ENCODE measurements at places on chromosomes 16 and 17.

DNA sequence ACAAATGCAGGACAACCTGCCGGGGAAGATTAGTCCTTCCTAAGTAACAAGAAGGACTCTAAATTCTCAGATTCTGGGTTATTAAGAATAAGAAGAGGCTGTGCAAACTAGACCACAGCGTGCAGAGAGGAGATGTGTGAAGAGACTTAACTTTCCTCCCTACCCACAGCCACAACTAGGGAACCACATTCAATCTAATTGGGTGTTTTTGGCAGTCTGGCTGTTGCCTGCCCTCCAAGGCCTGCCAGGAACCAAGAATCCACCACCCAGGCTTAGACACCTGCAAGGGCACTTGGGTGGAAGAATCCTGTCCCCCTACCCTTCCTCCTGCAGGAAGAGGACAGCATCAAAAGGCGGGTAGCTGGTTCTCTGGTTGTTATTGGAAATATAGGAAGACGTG is 202.0 kb downstream of the PARN start:
- no peak for DNase-seq

DNA sequence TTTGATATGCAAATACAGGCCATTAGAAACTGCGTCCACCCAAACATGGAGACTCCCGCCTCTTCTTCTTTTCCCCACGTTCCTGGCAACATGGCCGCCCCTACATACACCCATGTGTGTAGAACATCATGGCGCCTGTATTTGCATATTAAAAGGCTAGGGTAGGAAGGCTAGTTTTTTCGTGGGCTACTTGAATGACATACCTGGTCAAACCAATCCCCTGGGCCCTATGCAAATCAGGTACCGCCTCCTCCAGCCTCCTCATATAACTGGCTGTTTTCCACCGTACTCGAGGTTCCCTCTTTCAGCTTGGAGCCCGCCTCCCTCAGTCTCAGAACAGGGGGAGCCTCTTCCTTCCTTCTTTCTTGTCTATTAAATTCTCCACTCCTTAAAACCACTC is 840 bp upstream of the CD300LB start:
- DNase-seq: no peak

GRCh38 chr17:14052886-14053615 is 16.3 kb upstream of the COX10 start:
- no peak for DNase-seq

DNA sequence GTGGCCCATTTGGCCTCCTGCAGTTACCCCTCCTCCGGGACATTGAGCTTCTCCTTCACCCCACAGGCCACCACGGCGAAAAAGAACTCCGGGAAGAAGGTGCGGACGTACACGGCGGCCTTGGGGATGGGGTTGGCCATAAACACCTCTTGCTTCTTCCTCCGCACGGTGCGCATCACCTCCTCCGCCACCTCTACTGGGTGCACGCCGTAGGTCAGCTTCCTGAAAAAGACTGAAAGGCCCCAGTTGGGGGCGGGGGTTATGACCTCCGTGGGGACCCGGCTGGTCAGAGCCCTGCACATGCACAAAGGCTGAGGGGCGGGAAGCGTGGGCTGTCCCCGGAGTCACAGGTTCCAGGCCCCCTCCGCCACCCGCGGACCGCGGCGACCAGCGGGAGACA is 19.9 kb downstream of the DHRS7C start:
- DNase-seq: no peak

GRCh38 chr17:64355536-64356303 is 34.9 kb downstream of the PECAM1 start:
- no peak for DNase-seq

DNA sequence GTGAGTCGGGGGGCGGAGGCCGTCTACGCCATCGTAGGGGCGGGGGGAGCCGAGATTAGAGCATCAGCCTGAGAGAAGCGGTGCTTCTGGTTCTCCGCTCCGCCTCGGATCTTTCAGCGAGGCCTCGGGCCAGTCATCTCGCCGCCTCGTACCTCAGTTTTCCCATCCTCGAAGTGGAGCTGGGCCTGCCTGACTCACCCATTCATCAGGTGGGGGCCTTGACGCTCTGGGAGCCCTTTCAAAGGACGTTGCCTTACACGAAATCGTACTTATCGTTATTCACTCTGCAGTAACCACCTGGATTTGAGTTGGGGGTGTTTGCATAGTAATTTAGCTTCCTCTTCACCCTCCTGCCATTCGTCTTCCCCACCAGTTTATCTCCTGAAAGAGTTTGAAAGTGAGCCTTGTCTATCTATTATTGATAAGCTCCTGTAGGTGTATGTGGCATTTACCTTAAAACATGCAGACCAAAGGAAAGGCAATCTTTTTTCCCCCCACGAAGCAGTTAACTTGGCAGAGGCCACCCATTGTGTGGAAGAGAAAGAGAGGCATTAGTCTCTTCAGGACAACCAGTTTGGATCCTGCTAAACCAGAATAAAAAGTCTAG is 674 bp downstream of the TAF15 start:
- DNase-seq: no peak

DNA sequence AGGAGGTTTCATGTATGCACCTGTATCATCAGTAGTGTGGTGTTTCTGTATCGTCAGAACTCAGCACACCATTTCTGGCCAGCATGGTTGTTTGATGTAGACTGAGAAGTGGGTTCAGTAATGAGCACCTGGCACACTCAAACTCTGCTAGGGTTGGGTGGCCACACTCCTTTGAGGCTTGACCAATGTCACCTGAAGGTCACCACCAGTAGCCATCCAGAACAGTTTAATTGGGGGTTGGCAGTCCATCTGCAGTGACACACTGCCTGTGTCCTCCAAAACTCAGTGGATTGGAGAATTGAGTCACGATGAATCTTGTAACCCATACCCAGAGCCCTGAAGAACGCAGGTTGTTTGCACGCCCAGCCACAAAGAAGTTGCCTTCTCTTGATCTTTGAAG is 86.8 kb upstream of the HSBP1 start:
- DNase-seq: no peak

GRCh38 chr16:81473558-81473957 is 28.9 kb downstream of the CMIP start:
- no peak for DNase-seq

DNA sequence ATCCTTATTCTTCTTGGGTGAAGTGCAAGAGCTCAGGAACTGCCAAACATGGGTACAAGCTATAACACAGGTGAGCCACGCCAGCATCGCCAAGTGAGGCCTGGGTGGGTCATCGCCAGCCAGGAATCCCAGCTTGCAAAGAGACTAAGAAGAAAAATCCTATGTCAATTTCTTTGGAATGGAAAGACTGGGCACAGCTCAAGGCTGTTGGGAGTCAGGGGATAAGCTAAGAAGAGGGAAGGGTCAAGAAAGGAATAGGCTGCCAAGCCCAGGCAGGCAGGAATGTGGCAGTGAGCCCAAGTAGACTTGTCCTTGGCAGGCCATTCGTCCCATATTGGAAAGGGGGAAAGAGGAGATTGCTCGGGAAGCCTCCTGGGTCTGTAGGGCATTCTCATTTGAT is 191.4 kb upstream of the CDH5 start:
- DNase-seq: no peak

DNA sequence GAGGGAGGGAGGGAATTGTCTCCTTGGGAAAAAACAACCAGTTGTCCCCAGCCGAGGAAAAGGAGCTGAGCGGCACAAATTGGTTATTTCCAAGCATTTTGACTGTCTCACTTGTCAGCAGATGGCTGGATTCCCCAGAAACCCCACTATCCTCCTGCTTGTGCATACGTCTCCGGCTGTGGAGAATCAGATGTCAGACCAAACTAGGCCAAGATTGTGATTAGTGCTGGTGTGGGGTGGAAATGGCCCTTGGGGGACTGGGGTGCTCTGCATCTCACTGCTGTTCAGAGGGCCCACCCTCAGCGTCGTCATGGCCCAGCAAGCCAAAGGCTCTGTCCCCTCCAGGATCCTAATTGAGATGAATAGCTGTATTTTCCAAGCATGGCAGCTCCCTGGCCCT is 131.7 kb upstream of the HSBP1 start:
- DNase-seq: no peak

DNA sequence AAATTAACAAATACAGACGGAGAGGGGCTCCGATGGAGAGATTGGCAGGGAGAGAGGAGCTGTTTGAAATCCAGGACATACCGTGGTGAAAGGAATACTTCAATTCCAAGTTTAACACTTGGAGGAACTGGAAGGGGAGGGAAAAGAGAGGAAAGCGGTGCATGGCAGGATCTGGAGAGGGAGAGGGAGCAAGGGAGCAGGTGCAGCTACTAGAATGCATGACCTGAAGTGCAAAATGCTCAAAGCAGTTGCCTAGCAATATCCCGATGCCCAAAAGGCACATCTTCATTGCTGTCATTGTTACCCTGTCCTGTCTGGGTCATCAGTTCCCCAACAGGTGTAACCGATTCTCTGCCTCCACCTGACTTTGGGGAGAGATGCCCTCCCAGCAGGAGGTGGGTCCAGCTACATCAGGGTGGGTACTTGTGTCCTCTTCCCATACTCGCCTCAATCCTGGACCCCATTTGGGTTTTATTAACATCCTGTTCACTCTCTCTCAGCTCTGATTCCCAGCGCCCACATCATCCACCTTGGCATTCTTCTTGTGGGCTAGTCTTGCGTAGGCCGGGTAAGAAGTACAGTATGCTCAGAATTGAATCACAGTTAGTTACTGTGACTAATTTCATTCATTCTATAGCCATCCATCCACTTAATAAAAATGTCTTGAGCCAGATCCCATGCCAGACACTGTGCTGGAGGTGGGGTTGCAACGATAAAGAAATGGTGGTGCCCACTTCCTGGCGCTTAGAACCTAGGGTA is 37.4 kb upstream of the EMP2 start:
- no peak for DNase-seq

- no peak for DNase-seq
These were observed 22.4 kb downstream of the UNK start for GRCh38 chr17:75806822-75807500.

- no peak for DNase-seq
These were observed 2.8 kb downstream of the VPS9D1 start for GRCh38 chr16:89717688-89718505.

DNA sequence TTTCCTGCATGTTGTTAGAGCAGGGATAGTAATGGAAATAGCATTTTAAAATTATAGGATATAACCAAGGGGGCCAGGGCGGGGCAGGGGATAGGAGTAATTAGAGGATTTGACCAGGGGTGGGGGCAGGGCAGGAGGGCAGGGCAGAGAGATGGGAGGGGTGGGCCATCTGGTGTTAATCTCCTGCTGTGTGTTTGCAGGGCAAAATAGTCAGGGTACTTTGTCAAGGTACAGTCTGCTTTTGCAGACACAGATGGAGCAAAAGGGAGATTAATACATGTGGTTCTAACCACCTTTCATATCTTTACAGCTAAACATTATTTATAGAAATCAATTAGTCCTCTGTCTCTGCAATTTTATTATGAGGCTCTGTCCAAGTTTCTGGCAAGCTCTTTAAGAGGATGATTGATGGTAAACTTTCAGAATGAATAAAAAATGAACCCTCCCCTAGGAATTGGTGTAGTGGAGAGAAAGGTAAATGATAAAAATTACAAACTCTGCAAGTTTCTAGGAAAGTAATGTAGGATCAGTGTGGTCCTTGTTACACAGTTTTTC is 6.6 kb downstream of the ANKFN1 start:
- no peak for DNase-seq

DNA sequence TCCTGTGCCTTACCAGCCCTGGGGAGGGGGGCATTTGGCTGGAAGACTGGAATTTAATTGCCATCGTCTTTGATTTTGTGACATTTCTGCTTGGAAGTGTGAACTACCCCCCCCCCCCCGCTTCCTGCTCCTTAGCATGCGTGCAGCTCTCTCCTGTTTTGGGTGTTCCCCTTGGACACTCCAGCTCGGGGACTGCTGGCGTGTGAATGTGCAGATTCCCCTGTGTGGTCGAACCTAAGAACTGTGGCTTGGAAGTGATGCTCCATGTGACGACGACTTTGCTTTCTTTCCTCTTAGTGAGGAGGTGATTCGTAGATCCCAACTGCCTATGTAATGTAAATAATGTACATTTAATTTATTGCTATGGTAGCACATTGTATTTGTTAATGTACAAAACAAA is 26.1 kb downstream of the OR1D5 start:
- no peak for DNase-seq

- no peak for DNase-seq
These were observed 12.4 kb downstream of the ACE start for GRCh38 chr17:63489291-63489690.

All from stimulated activated CD4-positive, alpha-beta T cell treated with anti-CD3 and anti-CD28 coated beads, Interleukin-15, amount 100 ng/mL, for 1 hour (primary cell).